ENCODE measurements at places on chromosomes 6 and 20.
A peak's percentile ranks its signal among the peaks of the same experiment; 100 is the strongest.

DNA sequence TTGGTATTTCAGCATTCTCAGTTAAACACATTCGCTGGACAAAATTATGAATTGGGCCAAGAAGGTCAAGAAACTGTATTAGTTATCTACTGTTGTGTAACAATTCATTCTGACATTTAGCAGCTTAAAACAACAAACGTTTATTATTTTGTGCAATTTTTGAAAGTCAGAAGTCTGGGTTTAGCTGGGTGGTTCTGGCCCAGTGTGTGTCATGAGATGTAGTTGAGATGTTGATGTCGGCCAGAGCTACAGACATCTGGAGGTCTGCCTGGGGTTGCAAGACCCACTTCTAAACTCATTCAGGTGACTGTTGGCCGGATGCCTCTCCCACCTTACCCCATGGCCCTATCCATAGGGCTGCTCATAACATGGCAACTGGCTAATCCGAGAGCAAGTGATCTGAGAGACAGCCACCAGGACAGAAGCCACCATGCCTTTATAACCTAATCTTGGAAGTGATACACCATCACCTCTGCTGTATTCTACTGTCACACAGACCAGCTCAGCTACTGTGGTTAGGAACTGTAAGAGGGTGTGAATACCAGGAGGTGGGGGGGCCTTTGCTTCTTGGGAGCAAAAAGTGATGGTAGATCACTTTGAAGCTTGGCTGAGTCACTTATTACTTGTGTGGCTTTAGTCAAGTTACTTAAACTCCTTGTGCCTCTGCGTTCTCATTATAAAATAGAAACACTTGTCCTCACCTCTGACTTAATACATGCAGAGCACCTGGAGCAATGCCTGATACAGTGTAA is 217.0 kb upstream of the MYLIP start:
- ATAC-seq, result no peak

DNA sequence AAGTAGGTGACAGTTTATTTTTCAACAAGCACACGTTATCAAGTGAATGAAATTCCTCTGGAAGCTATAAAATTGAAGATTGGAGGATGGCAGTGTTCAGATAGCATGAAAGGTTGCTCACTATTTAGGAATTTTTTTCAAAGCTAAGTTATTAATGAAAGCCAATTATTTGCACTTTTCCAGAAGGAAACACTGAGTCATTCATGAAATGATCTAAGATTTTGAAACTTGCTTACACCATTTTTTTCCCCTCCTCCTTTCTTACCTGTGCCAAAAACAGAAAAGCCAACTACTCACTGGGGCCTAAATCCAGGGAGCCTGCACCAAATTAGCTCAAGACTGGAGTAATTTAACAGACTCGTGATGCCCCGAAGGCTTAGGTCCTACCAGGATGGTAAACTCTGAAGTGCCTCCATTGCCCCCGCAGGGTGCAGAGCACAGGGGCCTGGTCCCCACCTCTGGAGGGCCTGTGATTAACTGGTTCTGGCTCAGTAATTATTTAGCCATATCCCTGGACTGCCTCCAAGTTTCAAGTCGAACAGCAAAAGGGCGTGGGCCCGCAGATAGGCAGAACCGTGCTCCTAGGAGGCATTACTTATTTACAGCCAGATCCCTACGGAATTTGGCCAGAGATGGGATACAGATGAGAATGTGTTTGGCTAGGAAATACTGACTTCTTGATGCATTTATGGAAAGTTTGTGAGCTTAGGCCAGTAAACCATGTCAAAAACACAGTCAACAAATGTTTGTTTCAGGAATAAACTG is 28.0 kb upstream of the ZNF217 start:
- ATAC-seq, result no peak

- no peak for ATAC-seq
These were observed 28.9 kb downstream of the PLG start for GRCh38 chr6:160730911-160731310.

DNA sequence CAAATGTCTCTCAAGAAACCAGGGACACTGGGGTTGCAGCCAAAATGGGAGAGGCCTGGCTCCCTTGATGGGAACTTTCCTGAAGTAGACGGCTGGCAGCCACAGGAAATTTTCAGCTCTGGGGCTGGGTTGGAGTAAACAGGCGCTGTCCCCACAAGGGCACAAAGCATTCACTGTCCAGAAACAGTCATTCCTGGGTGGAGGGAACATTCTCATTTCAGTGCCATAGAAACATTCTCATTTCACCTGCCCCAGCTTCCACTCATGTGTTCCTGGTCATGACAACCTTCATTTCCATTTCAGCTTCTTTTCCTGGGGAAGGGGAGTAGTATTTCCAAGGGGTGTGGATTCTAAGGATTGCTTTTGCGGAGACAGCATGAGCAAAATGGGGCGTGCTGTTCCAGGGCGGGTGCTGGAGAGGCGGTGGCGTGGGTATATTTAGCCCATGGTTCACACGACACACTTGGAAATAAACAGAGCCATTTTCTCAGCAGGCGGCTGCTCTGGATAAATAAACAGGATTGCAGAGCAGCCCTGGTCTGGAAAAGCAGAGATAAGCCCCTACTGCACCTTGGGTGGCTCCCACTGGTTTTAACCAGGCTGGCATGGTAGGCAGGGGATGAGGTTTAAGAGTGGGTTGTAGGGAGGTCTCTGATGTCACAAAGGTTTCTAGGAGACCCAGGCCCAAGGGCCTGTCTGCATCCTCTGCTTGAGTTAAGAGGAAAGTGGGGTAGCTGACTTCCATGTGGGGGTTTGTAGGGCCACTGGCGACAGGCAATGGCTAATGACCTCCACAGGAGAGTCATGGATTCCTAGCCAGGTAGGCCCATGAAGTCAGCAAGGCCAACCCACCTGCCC is 32.9 kb downstream of the COX4I2 start:
- peak; percentile 73 for ATAC-seq

GRCh38 chr20:53628076-53628475 is 34.4 kb upstream of the ZNF217 start:
- no peak for ATAC-seq

DNA sequence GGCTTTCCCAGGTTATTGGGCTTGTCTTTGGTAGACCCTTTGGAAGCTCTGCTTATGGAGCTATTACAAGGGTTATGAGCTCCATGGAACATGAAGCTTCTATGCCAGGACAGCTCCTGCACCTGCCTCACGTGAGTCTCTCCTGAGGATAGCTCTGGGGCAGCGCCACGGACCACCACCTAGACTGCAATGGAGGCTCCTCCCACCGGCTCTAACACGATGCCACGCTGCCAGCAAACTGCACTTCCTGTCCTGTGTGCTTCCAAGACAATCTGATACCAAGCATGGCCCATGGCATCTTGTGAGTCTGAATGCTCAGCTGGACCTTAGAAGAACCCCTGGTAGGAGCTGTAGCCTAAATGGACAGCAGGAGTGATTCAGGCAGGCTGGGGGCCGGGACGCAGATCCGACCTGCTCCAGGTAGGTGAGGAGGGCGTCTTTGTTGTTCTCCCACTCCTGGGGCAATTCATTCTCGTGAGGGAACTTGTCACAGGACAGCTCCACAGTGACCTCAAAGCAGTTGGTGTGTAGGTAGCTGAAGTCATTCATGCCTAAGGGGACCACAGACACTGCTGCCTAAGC is 5.5 kb downstream of the CPXM1 start:
- ATAC-seq, result no peak

GRCh38 chr6:156954816-156955215 is 177.6 kb downstream of the ARID1B start:
- ATAC-seq, result no peak

GRCh38 chr20:14453259-14453658 is 115.8 kb upstream of the FLRT3 start:
- ATAC-seq, result no peak

DNA sequence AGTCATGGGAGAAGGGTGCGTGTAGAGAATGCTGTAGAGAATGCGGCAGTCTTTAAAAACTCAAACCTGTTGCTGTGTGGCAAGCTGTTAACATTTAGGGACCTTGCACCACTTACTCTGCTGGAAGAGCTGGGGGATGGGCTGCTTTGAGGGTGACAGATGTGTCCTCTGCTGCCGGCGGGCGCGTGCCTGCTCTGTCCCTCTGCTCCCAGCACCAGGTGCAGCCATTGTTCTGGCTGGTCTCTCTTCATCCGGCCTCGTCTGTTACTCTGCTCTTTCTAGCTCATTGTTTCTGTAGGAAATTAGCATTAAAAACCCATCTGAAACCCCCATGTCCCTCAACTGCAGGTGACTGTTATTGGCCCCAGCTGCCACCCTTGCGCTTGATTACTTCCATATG is 78.5 kb downstream of the CBFA2T2 start:
- ATAC-seq, result peak; percentile 100

- no peak for ATAC-seq
These were observed 45.3 kb downstream of the ELOVL4 start for GRCh38 chr6:79902046-79902445.

- ATAC-seq, result no peak
These were observed 51.4 kb downstream of the RIN2 start for GRCh38 chr20:19809505-19809904.

DNA sequence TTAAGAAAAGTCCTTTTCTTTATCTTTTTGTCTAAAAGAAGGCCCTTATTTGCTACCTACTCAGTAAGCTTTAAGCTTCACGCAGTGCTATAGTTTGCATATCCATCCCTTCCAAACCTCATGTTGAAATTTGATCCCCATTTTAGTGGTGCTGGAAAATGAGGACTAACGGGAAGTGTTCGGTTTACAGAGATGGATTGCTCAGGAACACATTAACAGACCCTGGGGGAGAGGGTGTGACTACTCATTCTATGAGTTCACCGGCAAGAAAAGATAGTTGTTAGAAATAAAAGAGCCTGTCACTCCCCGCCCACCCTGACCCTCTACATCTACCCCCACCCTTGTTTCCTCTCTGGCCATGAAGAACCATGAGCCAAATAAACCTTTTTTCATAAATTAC is 546.2 kb downstream of the MEI4 start:
- peak; percentile 44 for ATAC-seq

GRCh38 chr6:154156135-154156896 is 117.3 kb downstream of the OPRM1 start:
- ATAC-seq, result no peak

DNA sequence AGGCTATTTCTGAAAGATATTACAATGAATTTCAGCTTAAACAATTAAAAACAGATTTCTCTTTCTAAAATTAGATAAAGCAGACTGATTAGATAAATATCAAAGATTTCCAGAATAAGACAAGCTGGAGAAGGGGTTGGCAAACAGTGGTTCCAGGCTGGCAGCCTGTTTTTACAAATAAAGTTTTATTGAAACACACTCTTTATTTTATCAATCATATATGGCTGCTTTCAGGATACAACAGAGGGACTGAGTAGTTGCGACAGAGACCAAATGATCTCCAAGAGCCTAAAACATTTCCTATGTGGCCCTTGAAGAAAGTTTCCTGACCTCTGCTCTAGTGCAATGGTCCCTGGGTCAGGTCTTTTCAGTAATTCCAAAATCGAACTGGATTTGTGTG is 65.6 kb upstream of the IYD start:
- no peak for ATAC-seq

DNA sequence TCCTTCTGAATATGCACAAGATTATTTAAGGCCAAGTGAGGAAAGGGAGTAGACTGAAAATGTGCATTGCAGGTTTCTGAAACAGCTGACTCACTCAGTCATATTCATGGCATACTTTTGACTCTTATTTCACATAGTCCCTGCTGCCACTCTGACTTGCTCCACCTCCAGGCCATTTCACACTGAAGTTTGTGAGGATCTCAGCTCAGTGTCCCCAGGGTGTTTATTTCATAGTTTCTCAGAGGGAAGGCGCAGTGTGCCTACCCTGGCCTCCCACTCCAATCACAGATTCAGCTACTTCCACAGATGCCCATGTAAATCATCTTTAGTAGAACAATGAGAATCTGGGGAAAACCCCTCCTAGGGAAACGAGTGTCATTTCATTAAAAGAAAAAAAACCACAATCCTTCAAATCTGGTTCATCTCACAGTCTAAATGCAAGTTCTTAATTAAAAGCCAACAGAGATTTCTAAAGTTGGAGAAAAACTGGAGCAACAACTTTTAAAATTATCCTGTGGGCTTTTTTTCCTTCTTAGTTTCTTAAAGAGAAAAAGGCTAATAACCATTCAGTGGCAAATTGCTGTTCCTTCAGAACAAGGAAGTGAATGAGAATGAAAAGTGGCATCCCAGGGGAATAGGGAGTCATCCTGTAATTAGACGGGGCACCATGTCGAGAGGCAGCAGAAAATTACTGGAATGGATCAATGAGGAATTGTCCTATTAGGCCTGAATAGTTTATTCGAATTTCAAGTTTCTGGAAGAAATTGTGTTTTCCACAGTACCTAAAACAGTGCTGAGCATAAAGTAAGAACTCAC is 133.6 kb downstream of the TFAP2B start:
- peak; percentile 99 for ATAC-seq

- no peak for ATAC-seq
These were observed 37.7 kb downstream of the FRK start for GRCh38 chr6:116022841-116023445.

- ATAC-seq, result no peak
These were observed 237.8 kb downstream of the TBX18 start for GRCh38 chr6:84526631-84527030.

- ATAC-seq, result no peak
These were observed 602.9 kb upstream of the ARID1B start for GRCh38 chr6:156174031-156174890.

DNA sequence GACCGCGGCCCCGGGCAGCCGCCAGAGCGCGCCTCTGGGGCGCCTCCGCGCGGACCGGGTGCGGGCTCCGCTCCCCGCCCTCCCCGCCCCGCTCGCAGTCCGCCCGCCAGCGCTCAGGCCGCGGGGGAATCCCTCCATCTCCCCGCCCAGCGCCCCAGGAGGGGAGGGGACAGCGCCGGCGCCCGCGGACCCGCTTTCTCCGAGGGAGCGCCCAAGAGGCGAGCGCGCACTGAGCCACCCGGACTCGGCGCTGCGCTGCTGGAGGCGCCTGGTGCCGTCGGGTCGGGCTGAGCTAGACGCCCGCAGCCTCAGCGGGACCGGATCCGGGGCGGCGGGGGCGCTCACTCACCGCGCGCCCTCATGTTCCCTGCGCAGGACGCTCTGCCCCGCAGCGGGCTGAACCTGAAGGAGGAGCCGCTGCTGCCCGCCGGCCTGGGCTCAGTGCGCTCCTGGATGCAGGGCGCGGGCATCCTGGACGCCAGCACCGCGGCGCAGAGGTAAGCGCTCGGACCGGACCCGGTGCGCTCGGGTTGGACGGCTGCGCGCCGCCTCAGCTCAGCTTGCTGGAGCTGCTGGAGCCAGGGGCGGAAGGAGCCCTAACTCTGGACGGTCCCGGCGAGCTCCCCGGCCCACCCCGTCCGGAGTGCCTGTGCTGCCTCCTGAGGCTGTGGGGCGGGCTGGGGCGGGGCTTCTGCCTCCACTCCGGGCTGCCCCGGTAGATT is 867 bp downstream of the EBF4 start:
- ATAC-seq, result peak; percentile 71

- ATAC-seq, result no peak
These were observed 320.3 kb downstream of the RIMS1 start for GRCh38 chr6:72206606-72207005.

GRCh38 chr6:118263921-118264486 is 284.1 kb upstream of the PLN start:
- ATAC-seq, result peak; percentile 81
